ENCODE measurements at places on chromosomes 12 and 14.

DNA sequence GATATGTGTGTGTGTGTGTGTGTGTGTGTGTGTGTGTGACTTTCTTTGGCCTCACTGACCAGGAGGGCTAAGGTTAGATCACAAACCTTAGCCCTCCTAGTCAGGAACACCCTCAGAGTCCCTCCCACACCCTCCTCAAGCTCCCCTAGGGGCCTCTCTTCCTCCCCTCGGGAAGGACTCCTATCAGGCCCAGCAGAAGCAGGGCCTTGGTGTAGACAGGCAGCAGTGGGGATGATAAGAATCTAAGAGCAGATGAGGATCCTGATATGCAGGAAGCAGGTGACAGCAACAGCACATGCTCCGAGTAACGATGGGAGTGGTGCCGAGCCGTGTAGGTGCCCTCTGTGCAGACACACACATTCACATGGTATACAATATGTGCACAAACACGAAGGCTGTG, 20.7 kb downstream of the PLEK2 start:
- no peak for DNase-seq

DNA sequence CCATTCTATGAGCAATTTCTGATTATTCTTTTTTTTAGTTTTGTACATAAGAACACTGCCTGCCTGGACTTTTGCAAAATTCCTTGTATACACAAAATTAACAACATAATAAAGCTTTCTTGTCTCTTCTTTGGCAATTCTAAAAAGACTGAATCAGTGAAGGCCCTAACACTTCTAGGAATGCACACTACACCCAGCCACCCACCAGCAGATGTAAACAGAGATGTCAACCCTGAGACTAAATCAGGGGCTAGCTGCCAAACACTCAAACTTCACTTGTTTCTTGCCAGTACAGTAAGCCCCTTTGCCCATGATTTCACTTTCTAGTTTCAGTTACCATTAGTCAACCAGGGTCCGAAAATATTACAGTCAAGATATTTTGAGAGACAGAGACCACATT, 15.5 kb downstream of the DCAF5 start:
- DNase-seq = no peak

- DNase-seq = no peak
These were observed 9.0 kb upstream of the KRT71 start for GRCh38 chr12:52561880-52562449.

- no peak for DNase-seq
These were observed 974.3 kb downstream of the VRK1 start for GRCh38 chr14:97771340-97772045.

- DNase-seq = no peak
These were observed 774.8 kb downstream of the VRK1 start for GRCh38 chr14:97571866-97572555.

- no peak for DNase-seq
These were observed 77.8 kb upstream of the MAX start for GRCh38 chr14:65179918-65180724.

DNA sequence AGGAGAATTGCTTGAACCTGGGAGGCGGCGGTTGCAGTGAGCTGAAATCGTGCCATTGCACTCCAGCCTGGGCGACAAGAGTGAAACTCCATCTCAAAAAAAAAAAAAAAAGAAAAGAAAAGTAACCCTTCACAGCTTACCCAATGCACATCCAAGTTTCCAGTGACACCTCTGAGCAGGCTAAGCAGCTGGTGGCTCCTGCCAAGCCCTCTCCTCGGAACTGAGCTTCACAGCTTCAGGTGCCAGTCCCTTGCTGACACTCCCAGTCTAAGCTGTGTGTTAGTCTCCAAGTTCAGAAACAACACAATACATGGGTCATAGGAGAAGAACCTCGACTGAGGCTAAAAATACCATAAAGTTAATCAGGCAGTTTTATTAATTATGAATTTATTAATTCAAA, 7.9 kb downstream of the CD9 start:
- DNase-seq = no peak

DNA sequence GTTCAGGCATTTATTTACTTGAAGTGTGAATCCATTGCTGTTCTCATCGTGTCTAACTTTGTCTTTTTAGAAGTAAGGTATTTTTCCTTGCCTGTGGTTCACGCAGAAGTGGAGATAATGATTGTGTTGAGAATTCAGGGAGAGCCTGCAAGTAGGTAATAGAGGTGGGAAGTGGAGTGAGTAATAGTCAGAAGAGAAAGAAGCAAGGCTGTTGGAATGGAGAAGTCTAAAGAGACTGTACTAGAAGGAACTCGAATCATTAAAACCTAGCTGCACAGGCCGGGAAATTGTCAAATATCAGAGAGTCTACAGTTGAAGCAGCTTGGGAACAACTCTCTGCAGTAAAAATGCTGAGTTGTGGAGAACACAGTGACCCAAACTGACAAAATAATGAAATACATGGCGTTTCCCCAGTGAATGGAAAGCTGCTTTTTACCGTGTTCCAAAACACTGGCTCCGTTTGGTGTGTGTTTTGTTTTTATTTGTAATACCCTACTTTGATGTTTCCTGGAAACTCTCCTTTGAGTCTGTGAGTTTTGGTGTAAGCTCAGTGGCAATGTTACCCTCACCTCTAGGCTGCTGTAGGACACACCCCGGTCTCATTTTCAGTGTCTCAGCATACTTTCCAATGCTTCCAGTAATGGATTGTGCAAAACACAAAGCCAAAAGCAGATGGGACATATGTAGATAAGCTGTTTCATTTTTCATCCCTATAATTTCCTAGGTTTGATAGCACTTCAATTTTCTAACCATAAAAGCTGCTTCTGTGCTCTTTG, 146.6 kb downstream of the CRADD start:
- no peak for DNase-seq

- DNase-seq = no peak
These were observed 9.2 kb downstream of the RAB21 start for GRCh38 chr12:71763677-71764379.

GRCh38 chr14:72722201-72722785, 171.6 kb downstream of the DPF3 start:
- no peak for DNase-seq

GRCh38 chr14:23704890-23705289, 68.7 kb downstream of the DHRS2 start:
- no peak for DNase-seq

- DNase-seq = peak; percentile 97
These were observed at the start of gene ADIPOR2 for GRCh38 chr12:1690578-1691122. Gene ADIPOR2 (plus strand): TSS chr12:1691070. CDS start chr12:1754344, 63,274 bp downstream.

- peak; percentile 56 for DNase-seq
These were observed 1.5 kb downstream of the CALM1 start for GRCh38 chr14:90398315-90398839.

DNA sequence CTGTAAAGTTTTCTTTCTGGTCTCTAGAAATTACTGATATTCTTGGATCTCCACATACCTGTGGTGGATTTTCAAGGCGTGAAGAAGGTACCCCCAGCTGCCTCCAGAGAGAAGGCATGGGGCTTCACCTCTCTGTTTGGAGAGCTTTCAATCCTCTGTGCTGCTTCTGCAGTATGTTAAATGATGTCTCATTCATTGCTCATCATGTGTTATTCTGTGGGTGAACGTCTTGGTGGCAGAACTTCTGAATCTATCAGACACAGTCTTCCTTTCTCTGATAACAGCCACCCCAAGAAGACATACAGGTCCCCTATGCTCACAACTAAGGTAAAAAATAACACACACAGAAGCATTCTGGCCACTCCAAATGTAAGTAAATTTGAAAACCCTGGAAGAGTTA, 221.3 kb upstream of the TMEM260 start:
- DNase-seq = no peak

GRCh38 chr12:109331301-109331952, 16.3 kb upstream of the MYO1H start:
- no peak for DNase-seq

DNA sequence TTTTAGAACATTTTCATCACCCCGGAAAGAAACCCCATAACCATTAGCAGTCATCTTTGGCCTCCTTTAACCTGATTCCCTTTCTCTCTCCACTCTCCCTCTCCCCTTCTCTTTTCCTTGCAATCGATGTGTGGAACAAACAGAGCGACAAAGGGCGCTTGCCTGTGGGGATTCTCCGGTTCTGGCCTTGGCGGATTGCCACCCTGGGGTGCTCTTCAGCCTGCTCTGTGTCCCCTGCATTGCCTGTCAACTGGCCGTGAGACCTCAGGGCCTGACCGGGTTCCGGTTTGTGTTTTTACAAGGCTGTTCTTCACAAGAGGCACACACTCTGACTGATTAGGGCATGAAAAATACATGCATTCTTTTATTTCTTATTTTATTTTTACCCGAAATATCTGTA, 27.8 kb downstream of the LRTM2 start:
- DNase-seq = no peak

GRCh38 chr12:92566448-92567019, 136.3 kb upstream of the PLEKHG7 start:
- DNase-seq = no peak

DNA sequence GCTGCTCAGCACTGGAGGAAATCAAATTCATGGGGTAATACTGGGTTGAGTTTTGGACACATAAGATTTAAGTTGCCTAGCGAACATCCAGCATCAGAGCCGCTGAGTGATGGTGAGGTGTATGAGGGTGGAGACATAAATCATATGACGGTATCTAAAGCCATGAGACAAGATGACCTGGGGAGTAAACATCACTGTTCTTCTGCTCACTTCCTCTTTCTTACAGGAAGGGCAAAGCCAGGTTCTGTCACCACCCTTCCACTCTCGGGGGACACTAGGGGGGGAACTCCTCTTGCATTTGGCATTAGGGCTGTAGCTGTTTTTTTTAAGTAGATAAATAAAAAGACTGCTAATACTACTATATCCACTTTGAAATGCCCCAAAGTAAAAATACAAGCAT, 24.0 kb downstream of the PRDM4 start:
- DNase-seq = no peak

DNA sequence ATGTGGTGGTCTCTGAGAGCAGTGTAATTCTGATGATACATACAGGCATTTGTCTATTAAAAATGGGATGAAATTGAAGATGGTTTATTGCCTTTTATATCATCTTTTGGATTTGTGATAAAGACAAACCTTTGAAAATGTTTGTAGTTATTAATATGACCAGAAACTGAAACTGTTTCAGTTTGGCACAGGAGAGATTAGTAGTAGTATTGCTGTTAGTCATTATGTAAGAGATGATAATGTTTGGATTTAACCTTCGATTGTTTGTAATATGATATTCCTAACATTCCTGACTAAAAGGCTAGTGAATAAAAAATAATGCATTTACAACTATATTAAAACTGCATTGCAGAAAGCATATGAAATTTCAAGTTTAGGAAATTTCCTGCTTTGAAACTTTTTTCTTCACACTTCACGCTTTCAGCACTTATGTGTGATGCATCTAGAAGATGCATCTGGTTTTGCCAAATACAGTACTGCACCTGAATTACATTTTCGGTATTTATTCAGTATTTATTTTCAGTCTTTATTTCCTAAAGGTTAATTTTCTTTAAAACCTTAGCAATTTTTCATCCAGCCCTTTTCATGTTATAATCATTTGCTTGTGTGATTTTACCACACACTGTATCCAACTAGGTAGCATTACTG, 25.5 kb downstream of the ADIPOR2 start:
- DNase-seq = no peak

GRCh38 chr12:68565391-68565903, 45.3 kb upstream of the RAP1B start:
- DNase-seq = no peak

DNA sequence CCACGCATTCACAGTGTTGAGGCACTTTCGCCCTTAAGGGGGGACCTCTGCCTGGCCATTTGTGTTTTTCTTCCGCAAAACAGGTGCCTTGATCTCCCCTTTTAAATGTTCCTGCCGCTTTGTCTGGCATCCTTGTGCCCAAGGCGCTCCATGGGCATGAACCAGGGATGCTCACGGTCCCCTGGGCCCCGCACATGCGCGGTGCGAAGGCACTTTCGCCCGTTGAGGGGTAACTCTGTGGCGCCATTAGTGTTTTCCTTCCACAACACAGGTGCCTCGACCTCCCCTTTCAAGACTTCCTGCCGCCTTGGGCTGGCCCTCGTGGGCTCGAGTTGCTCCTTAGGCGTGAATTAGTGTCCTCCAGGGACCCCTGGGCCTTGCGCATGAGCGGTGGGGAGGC, 335.5 kb downstream of the ALG10 start:
- no peak for DNase-seq

GRCh38 chr14:95527387-95528002, 7.4 kb upstream of the GLRX5 start:
- DNase-seq = peak; percentile 22

DNA sequence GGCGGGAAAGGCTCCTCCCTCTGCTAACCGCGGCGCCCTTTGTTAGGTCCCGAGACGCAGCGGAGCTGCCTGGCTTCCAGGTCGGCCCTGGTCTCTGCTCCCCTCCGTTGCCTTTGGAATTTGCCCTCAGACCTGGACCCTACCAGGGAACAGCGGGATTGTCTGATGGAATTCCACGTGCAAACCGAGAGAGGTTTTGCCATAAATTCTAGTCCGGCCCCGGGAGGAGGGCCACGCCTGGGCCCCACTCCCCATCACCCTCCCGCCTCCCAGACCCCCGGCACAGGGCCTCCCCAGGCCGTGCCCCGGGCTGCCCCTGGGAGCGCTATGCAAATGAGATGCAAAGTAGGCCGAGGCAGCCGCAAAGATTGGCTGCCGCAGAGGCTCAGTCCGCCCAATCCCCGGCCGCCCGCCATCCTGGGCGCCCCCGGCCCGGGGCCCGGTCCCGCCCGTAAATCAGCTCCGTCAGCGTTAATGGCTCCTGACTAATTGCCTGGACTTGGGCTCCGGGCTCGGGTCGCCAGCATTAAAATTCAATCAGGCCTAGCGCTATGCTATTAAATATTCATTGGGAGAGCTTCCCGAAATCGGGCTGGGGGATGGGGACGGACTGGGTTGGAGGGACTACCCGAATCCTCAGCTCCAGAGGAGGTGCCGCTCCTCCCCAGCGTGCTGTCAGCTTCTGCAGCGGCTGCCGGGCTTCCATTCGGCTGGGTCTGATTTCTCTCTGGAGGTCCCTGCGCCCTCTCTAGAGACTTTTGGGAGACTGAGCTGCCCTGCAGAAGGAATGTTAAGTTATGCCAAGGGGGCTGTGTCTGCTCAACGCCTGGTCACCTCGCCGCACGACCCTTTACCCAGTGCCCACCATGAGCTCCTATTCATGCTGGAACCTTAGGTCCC, 15.7 kb upstream of the FIGNL2 start:
- DNase-seq = no peak

- no peak for DNase-seq
These were observed 26.0 kb downstream of the TMBIM6 start for GRCh38 chr12:49767333-49767732.

DNA sequence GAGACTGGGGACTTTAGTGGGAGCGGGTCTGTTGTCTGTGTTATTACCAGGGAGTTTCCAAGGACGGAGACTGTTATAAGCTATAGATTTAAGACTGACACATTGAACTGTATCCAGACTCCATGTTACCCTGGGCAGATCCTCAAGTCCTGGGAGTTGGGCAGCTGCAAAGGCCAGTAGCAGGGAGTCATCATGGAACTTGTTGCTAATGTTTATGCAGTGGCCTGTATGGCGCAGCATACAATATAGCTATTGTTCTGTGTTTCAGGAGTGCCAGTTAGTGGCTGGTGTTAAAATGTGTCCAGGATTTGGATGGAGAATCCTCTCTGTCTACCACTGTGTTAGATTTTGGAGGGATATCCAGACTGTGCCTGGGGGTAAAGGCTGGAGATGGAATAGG, 31.7 kb downstream of the SMOC1 start:
- DNase-seq = no peak
